Temporal lobe (tissue), 4 donors: ENCODE measurements at places on chromosomes 5 and 9. TPM values are rescaled to one million over a fixed set of nuclear protein-coding genes. Genes with fewer than 3 reads are reported as not detected.

The GRM6 gene
- total RNA-seq, result under 0.01 TPM

The IFNE gene
- not detected for total RNA-seq

The PDZD2 gene
- 39.1 TPM for total RNA-seq

The BRD9 gene
- 38.4 TPM for total RNA-seq

The PCDHGA2 gene
- total RNA-seq, result 8.9 TPM
